ENCODE measurements at places on chromosomes 4 and X.

DNA sequence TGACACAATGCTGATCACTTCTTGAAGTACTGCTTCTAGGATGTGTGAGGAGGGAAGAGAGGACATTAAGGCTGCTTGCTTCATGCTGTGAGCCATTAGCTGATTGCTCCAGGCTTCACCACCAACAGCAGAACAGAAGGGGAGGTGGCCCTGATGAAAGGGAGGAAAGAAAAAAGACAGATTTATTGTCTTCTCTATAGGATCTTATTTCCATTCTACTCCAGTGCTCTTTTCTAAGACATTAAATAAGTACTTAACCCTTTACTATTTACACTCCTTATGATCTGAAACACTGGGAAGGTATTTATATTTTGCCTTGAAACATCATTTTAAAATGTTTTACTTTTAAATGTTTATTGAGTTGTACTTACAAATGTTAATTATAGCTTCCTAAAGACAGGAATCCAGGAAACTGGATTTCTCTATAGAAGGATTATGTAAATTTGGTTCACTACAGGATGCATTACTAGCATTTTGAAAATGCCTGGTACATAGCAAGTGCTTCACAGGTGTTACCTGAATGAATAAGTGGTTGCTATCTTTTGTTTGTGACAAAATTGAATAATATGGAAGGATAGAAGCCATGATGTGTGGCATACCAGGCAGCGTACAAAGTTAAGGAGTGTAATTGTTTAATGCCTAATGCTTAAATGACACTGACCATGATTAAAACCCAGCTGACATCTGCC, 680.9 kb upstream of the ATOH1 start:
- no peak for DNase-seq

GRCh38 chr4:47235721-47236120, 204.4 kb downstream of the GABRB1 start:
- no peak for DNase-seq

DNA sequence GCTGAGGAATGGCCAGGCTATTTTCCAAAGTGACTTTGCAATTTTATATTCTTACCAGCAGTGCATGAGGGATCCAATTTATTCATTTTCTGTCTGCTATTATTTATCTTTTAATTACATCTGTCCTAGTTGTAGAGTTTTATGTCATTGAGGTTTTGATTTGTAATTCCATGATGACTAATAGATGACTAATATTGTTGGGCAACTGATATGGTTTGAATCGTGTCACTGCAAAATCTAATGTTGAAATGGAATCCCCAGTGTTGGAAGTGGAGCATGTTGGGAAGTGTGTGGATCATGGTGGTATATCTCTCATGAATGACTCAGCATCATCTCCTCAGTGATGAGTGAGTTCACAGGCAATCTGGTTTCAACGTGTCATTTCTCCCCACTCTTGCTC, 201.5 kb downstream of the TBX22 start:
- peak; percentile 38 for DNase-seq

- DNase-seq, result no peak
Measured at GRCh38 chr4:883377-884095, 48.6 kb downstream of the GAK start.

DNA sequence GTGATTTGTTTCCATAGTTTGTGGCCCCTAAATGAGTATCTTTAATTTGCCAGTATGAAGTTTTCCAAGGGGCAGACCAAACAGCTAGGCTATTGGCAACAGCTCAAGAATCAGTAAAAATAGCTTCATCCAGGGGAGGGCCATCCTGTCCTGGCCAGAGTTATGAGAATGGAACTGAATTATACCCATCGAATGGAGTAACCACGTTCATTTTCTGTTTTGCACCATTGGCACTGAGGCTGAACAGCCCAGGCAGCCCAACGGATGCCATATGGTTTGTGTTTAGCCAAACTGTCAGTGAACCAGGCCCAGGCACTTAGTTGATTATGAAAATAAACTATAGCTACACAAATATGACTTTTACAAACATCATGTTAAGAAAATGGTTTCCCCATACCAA, 17.7 kb upstream of the ASB5 start:
- no peak for DNase-seq

- DNase-seq, result no peak
Measured at GRCh38 chrX:134461437-134461836, 1.5 kb downstream of the HPRT1 start.

DNA sequence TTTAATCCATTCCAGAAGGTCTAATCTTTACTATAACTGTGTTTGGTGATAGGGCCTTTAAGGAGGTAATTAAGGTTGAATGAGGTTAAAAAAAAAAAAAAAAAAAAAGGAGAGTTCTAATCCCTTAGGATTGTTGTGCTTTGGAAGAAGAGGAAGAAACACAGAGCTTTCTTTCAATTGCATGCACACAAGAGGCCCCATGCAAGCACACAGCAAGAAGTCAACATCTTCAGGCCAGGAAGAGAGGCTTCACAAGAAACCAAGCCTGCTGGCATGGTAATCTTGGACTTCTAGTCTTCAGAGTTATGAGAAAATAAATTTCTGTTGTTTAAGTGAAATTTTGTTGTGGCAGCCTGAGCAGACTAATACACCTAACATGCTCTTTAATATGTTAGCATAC, 118.6 kb downstream of the NAA11 start:
- DNase-seq, result no peak

Data from M059J (cell line).